ENCODE measurements at places on chromosomes 11 and 22.

DNA sequence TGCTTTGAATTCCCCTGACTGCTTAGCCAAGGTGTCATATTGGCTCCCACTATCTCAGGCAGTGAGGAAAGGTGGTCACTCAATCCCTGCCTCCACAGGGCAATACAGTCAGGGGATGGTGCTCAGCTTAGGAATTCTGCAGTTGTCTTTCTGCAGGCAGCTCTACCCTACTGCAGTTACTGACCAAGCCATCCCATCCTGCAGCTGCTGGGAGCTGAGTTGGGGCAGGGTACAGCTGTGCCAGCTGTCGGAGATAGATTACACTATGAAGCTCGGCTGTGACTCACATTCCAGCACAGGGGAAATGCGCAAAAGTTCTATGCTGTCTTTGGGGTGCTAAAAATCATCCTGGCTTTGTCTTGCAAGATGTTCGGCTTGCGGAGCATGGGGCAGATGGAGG is 4.4 kb upstream of the DAGLA start:
- H3K27ac ChIP-seq = no peak overlapping the region
- H3K4me3 ChIP-seq = no peak overlapping the region
- peaks cover 2% of the 10 kb centered on the region for H3K4me1 ChIP-seq
- no peaks in the 10 kb centered on the region for H3K36me3 ChIP-seq
- H3K27me3 ChIP-seq = peaks cover 41% of the 10 kb centered on the region
- no peak for DNase-seq

- H3K36me3 ChIP-seq = no peaks in the 10 kb centered on the region
- DNase-seq = no peak
- H3K4me1 ChIP-seq = no peaks in the 10 kb centered on the region
- no peaks in the 10 kb centered on the region for H3K27me3 ChIP-seq
- no peak overlapping the region for H3K27ac ChIP-seq
Observed at GRCh38 chr11:15697437-15698236, 582.9 kb downstream of the INSC start.

DNA sequence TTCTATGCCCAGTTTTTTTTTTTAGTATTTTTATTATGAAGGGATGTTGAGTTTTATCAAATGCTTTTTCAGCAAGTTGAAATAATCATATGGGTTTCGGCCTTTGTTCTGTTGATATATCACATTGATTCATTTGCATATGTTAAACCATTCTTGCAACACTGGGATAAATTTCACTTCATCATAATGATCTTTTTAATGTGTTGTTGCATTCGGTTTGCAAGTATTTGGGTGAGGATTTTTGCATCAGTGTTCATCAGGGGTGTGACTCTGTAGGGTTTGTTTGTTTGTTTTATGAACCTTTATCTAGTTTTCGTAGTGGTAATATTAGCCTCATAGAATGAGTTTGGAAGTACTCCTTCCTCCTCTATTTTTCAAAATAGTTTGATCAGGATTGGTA is 103.5 kb downstream of the TTC28 start:
- no peak overlapping the region for H3K4me3 ChIP-seq
- no peak for DNase-seq
- H3K4me1 ChIP-seq = no peaks in the 10 kb centered on the region
- H3K36me3 ChIP-seq = no peaks in the 10 kb centered on the region
- H3K27me3 ChIP-seq = peaks cover 45% of the 10 kb centered on the region

DNA sequence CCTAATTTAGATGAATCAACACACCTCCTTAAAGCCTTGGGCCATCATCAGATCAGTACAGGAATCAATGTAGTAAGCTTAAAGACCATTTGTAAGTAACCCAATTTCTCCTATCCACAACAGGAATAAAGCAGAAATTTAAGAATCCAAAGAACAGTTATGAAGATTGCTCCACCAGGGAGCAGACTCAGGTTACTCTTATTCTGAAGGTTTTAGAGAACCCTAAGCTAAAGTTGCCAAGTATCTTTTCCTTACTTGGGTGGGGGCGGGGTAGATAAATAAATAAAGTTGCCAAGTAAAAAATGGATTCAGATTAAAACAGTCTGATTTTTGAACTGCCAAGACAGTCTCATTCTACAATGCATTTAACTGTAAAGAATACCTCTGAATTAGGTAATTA is 18.1 kb downstream of the CKAP5 start:
- no peak for DNase-seq
- no peak overlapping the region for H3K27ac ChIP-seq
- no peak overlapping the region for H3K4me3 ChIP-seq
- peaks cover 26% of the 10 kb centered on the region for H3K4me1 ChIP-seq

- no peaks in the 10 kb centered on the region for H3K36me3 ChIP-seq
- H3K4me3 ChIP-seq = no peak overlapping the region
- DNase-seq = no peak
- H3K27ac ChIP-seq = no peak overlapping the region
- H3K4me1 ChIP-seq = no peaks in the 10 kb centered on the region
Observed at GRCh38 chr11:24181395-24182047, 315.3 kb upstream of the LUZP2 start.

DNA sequence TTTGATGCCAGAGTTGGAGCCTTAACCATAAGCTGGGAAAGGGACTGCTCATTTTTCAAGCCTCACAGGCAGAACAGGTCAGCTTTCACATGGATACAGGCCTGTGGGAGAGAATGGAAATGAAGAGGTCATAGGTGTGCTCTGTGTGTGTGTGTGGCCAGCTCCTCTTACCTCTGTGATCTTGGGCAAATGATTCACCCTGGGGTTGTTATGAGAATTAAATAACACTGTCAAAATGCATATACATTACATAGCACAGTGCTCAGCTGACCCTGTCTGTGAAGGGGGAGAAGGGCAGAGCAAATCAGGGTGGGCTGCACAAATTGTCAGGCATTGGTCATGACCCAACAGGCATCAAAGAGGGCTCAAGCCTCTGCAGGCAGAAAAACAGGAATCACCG is 372.5 kb downstream of the TENM4 start:
- no peaks in the 10 kb centered on the region for H3K36me3 ChIP-seq
- no peak overlapping the region for H3K4me3 ChIP-seq
- H3K27ac ChIP-seq = no peak overlapping the region
- no peak for DNase-seq

- no peaks in the 10 kb centered on the region for H3K27me3 ChIP-seq
- H3K4me3 ChIP-seq = peak overlapping the region; percentile 93
- peak; percentile 79 for DNase-seq
- H3K27ac ChIP-seq = peak overlapping the region; percentile 96
- peaks cover 20% of the 10 kb centered on the region for H3K36me3 ChIP-seq
- H3K4me1 ChIP-seq = peaks cover 26% of the 10 kb centered on the region
Observed at GRCh38 chr11:62770778-62771143, 435 bp upstream of the TAF6L start.

DNA sequence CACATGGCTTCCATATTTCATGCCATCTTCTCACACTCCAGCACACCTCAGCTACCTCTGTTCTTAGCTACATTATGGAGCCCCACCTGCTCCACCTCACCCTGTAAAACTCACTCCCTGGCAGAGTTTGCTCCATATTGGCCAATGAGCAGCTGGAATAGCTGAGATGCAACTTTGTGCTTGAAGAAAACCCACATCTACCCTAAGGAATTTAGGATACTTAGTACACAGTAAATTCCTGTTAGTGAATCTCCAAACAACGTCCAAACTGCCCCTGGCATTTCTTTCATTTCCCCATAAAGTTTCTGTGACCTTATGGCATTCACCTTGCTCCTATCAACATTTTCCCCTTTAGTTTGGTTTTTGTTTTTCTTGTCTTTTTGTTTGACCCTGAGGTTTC is 2.2 kb upstream of the VWCE start:
- H3K4me1 ChIP-seq = peaks cover 27% of the 10 kb centered on the region
- peak overlapping the region; percentile 14 for H3K4me3 ChIP-seq
- DNase-seq = no peak
- H3K36me3 ChIP-seq = peaks cover 43% of the 10 kb centered on the region
- peaks cover 12% of the 10 kb centered on the region for H3K27me3 ChIP-seq

DNA sequence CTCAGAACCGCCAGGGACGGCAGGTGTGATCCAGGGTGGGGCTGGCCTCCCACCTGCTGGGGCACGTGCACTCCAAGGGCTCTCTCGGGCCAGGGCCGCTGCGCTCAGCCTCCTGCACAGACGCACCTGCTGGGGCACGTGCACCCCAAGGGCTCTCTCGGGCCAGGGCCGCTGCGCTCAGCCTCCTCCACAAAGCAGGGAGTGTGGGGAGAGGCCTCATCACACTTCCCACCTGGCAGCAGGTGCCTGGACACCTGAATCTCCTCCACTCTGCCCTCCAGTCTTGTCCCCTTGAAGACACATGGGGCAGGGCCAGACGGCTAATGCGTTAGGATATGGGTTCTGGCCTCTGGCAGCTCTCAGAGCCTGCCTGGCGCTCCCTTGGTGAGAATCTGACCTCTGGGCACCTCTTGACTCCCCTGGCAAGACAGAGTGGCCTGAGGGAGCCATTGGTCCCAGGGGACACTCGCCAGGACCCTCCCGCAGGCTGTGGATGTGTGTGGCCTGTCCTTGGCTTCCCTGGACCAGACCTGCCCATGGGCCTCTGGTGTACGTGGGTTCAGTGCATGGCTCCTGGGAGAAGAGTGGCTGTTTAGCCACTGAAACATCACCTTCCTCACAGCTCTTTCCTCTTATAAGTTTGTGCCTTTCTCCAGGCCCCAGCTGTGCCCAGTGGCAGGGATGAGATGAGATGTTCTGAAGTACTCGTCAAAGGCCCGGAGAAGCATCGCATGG is 73.5 kb downstream of the BRD1 start:
- no peaks in the 10 kb centered on the region for H3K27me3 ChIP-seq
- H3K27ac ChIP-seq = no peak overlapping the region

GRCh38 chr11:20909995-20910726 is 240.8 kb downstream of the NELL1 start:
- H3K27ac ChIP-seq = no peak overlapping the region
- no peaks in the 10 kb centered on the region for H3K36me3 ChIP-seq
- no peaks in the 10 kb centered on the region for H3K27me3 ChIP-seq
- no peak for DNase-seq
- H3K4me1 ChIP-seq = no peaks in the 10 kb centered on the region

All from activated CD4-positive, alpha-beta T cell treated with anti-CD3 and anti-CD28 coated beads, Interleukin-2, amount 10 ng/mL, durations not matched to agents 24 days and 14 days (primary cell).